ENCODE measurements at places on chromosomes 12 and 14.

- no peak for DNase-seq
- H3K27me3 ChIP-seq, result no peaks in the 10 kb centered on the region
- no peaks in the 10 kb centered on the region for H3K36me3 ChIP-seq
- no peak overlapping the region for H3K27ac ChIP-seq
- H3K4me3 ChIP-seq, result no peak overlapping the region
These were observed 12.6 kb upstream of the OR8S1 start for GRCh38 chr12:48512855-48513254.

- no peak for DNase-seq
- no peaks in the 10 kb centered on the region for H3K36me3 ChIP-seq
- no peak overlapping the region for H3K4me3 ChIP-seq
- H3K4me1 ChIP-seq, result peaks cover 14% of the 10 kb centered on the region
- H3K27ac ChIP-seq, result no peak overlapping the region
These were observed 126.7 kb downstream of the ESRRB start for GRCh38 chr14:76502638-76503037.

DNA sequence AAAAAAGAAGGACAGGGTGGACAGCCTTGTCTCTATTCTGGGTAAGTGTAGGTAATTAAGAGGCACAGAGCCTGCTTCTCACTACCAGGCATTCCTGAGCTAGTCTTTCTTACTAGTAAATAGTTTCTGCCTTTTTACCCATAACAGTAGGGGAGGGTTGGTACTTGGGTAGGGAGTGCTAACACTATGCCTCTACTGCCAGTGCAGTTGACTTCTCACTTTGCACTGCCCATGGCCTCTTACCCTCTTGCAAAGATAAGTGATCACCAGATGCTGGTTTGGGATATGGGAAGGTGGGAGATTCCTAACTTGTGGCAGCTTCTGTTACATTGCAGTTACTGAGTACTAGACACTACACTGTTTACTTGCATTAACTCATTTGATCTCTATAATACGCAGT, 11.6 kb downstream of the AHSA1 start:
- H3K4me1 ChIP-seq, result no peaks in the 10 kb centered on the region
- H3K27me3 ChIP-seq, result no peaks in the 10 kb centered on the region
- peaks cover 4% of the 10 kb centered on the region for H3K36me3 ChIP-seq
- no peak for DNase-seq
- H3K27ac ChIP-seq, result no peak overlapping the region
- H3K4me3 ChIP-seq, result no peak overlapping the region

DNA sequence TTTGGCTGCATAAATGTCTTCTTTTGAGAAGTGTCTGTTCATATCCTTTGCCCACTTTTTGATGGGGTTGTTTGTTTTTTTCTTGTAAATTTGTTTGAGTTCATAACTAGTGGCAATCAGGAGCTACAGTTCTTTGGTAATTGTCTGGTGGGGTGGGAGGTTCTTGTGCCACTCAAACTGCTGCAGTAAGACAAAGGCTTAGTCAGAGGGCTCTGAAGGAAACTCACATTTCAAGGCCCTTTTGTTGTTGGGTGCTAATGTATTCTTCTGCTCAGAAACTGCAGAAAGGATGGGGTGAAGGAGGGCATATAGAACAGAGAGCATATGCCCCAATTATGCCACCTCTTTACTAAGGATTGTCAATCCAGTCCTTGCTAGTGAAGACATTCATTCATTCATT, 21.9 kb downstream of the MYRFL start:
- H3K4me3 ChIP-seq, result no peak overlapping the region
- DNase-seq, result no peak
- H3K27me3 ChIP-seq, result no peaks in the 10 kb centered on the region
- no peaks in the 10 kb centered on the region for H3K36me3 ChIP-seq
- H3K4me1 ChIP-seq, result no peaks in the 10 kb centered on the region
- no peak overlapping the region for H3K27ac ChIP-seq

Measured in heart right ventricle (tissue), 16 donors.